ENCODE measurements at places on chromosomes 3 and 15. TPM values are rescaled to one million over a fixed set of nuclear protein-coding genes. Genes with fewer than 3 reads are reported as not detected.

DNA sequence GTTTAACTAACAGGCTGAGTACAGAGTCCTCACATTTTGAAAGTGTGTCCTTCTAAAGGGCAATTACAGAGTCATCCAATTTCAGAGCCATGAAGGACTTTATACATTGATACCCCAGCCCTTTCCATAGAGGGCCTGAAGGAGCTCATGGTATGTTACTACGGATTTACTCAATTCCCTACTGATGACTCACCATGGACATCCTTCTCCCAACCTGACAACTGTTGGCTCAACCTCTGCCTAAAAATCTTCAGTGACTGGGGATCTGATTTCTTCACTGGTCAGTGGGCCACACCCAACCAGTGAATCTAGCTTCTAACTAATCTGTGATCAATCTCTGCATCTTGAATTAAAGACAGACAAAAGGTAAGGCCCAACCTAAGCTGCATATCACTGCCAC lies 963.4 kb upstream of the CFAP20DC start:
- H3K36me3 ChIP-seq = no peaks in the 10 kb centered on the region
- DNase-seq = no peak
- H3K4me1 ChIP-seq = no peaks in the 10 kb centered on the region
- no peak overlapping the region for H3K27ac ChIP-seq
- H3K27me3 ChIP-seq = no peaks in the 10 kb centered on the region
- no peak overlapping the region for H3K4me3 ChIP-seq

DNA sequence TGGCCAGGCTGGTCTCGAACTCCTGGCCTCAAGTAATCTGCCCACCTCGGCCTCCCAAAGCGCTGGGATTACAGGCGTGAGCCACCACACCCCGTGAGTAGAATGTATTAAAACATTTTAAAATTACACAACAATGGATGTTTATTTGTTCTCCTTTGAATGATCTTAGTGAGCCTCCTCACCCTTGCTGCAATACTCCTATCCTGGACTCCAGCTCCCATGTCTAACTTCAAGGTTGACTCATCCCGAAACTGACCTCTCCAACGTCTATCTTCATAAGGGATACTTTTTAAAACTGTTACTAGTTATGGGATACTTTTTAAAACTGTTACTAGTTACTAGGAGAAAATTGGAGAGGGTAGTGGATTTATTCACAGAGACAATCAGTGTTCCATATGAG lies 17.8 kb upstream of the RHCG start:
- no peak overlapping the region for H3K4me3 ChIP-seq
- no peak overlapping the region for H3K27ac ChIP-seq
- DNase-seq = no peak

DNA sequence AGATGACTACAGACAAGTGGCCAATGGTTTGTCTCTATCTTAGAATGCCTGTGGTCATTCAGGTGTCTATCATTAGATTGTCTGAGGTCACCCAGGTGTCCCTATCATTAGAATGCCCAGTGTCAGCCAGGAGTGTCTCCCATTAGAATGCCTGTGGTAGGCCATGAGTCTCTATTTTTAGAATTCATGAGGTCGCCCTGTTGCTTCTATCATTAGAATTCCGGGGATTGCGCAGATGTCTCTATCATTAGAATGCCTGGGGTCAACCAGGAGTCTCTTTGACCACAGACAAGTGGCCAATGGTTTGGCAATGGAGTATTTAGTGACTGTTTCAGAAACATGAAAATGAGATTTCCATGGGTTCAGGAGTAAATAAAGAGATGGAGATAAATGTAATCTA lies 7.6 kb downstream of the RTP2 start:
- peak overlapping the region; percentile 55 for H3K27ac ChIP-seq
- no peaks in the 10 kb centered on the region for H3K36me3 ChIP-seq
- H3K27me3 ChIP-seq = peaks cover 25% of the 10 kb centered on the region
- DNase-seq = peak; percentile 85
- peak overlapping the region; percentile 64 for H3K4me3 ChIP-seq

- DNase-seq = no peak
- peaks cover 6% of the 10 kb centered on the region for H3K27me3 ChIP-seq
- no peak overlapping the region for H3K27ac ChIP-seq
These were observed 58.1 kb downstream of the ATP10A start for GRCh38 chr15:25805031-25805430.

DNA sequence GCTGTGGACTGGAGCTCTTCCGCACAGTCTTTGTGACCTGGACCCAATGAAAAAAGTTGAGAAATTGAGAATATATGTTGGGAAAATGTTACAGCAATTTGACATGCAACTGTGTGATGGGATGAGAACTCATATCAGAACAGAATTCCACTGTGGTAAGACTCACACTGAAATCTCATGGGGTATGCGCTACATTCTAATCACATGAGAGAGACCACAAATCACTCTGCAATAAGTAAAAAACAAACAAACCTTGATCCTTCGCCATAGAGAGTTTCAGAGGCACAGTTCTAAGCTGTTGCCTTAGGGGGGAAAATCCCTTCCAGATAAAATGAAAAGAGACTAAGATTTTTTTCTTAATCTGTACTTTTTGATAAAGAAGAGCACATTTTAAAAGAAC lies 37.3 kb downstream of the LMCD1 start:
- peak overlapping the region; percentile 49 for H3K4me3 ChIP-seq
- peak; percentile 25 for DNase-seq
- peaks cover 11% of the 10 kb centered on the region for H3K27me3 ChIP-seq
- H3K4me1 ChIP-seq = peaks cover 50% of the 10 kb centered on the region

DNA sequence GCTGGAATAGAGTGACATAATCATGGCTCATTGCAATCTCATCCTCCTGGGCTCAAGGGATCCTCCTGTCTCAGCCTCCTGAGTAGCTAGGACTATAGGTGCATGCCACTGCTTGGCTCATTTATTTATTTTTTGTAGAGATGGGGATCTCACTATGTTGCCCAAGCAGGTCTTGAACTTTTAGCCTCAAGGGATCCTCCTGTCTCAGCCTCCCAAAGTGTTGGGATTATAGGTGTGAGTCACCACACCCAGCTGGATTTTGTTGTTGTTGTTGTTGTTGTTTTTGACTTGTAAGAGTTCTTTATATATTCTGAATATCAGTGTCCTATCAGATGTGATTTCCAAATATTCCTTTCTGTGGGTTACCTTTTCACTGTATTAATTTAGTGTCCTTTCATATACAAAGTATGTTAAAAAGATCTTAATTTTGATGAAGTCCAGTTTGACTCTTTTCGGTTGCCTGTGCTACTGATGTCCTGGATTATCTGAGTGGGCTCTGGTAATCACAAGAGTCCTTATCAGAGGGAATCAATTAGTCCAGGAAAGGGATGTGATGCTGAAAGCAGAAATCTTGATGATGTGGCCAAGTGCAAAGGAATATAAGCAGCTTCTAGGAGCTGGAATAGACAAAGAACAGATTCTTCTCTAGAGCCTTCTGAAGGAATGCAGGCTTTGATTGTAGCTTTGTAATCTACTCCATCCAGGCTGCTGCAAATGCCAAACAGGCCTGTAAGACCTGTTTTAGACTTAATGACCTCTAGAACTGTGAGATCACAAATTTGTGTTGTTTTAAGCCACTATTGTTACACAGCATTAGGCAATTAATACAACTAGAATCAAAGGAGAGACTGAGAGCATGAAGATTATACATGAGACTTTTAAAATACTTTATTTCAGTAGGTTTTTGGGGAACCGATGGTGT lies 30.2 kb downstream of the NCK1 start:
- H3K4me1 ChIP-seq = peaks cover 30% of the 10 kb centered on the region
- DNase-seq = no peak
- peaks cover 50% of the 10 kb centered on the region for H3K36me3 ChIP-seq
- peaks cover 2% of the 10 kb centered on the region for H3K27me3 ChIP-seq

DNA sequence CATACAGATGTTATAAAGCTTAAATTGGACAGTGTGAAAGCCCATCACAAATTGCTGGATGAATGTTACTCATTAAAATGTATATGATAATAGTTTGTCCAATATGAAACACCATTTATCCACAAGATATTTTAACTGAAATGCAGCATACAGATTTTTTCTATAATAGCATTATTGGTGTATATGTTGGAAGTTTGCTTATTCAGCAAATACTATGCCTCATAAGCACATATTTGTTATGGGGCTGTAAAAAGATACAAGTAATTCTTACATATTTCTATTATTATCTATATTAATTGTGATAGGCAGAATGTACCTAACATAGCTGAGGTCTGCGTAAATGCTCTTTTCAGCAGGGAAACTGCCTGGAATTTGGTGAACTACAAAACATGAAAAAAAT lies 790.5 kb downstream of the DIPK2A start:
- H3K27me3 ChIP-seq = no peaks in the 10 kb centered on the region
- no peaks in the 10 kb centered on the region for H3K36me3 ChIP-seq
- DNase-seq = no peak
- no peaks in the 10 kb centered on the region for H3K4me1 ChIP-seq
- H3K27ac ChIP-seq = no peak overlapping the region

DNA sequence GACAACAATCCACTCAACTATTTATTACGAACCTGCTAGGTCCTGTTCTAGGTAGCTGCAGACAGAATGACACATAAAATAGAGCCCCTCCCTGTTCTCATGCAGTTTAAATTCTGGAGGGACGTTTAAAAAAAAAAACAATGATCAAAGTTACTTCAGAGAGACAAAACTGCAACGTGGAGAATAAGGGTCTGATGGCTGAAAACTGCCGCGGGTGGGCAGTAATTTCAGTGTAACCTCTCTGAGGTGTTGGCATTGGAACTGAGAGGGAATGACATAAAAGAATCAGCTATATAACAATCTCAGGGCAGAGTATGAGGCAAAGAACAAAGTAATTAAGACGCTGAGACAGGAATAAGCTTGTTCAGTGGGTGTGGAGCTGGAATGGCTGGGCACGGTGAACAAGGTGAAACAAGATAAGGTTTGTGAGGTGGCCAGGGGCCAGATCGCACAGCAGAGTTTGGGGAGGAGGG lies 19.5 kb downstream of the TBL1XR1 start:
- peaks cover 48% of the 10 kb centered on the region for H3K4me1 ChIP-seq
- no peak overlapping the region for H3K4me3 ChIP-seq
- H3K27ac ChIP-seq = no peak overlapping the region
- no peak for DNase-seq
- peaks cover 10% of the 10 kb centered on the region for H3K36me3 ChIP-seq

GRCh38 chr3:64099316-64099715 lies 76.0 kb upstream of the PSMD6 start:
- H3K27ac ChIP-seq = no peak overlapping the region
- no peak overlapping the region for H3K4me3 ChIP-seq
- no peak for DNase-seq
- H3K27me3 ChIP-seq = no peaks in the 10 kb centered on the region

GRCh38 chr15:74799255-74799855 lies 13.3 kb upstream of the LMAN1L start:
- H3K4me1 ChIP-seq = no peaks in the 10 kb centered on the region
- no peak overlapping the region for H3K4me3 ChIP-seq
- H3K27ac ChIP-seq = no peak overlapping the region
- no peak for DNase-seq
- H3K27me3 ChIP-seq = no peaks in the 10 kb centered on the region

- DNase-seq = no peak
- H3K4me1 ChIP-seq = peaks cover 12% of the 10 kb centered on the region
- no peaks in the 10 kb centered on the region for H3K27me3 ChIP-seq
- no peaks in the 10 kb centered on the region for H3K36me3 ChIP-seq
- no peak overlapping the region for H3K27ac ChIP-seq
- no peak overlapping the region for H3K4me3 ChIP-seq
These were observed 18.8 kb downstream of the NBEAL2 start for GRCh38 chr3:46998121-46998851.

DNA sequence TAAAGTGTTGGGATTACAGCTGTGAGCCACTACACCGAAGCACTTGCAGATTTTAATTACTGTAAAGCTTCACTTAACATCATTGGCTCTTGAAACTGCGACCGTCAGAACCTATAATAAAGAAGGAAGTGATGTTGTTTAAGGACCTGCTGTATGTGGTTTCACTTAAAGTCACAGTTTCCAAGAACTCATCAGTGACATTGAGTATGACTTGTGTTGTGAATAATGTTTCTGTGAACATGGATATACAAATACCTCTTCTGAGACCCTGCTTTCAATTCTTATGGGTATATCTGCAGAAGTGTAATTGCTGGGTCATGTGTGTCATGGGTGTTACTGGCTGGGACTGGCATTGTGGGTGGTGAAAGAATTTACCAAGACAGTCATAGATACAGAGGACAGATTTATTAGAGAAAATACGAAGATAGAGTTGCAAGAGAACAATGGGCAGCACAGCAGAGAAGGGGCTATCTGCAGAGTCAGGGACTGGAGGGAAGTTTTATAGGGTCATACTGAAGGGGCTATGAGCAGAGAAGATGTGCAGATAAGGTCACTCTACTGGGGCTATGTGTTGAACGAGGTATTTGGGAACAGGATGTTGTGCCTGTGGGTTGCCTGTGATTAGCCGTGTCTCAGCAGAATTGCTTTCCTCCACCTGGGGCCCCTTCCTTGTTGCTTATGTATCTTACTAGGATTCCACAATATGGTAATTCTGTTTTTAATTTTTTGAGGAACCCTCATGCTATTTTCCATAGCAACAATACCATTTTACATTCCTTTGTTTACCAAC lies 4.5 kb downstream of the NDUFB5 start:
- no peak for DNase-seq
- peaks cover 27% of the 10 kb centered on the region for H3K36me3 ChIP-seq
- peaks cover 6% of the 10 kb centered on the region for H3K27me3 ChIP-seq
- no peak overlapping the region for H3K27ac ChIP-seq
- no peak overlapping the region for H3K4me3 ChIP-seq

DNA sequence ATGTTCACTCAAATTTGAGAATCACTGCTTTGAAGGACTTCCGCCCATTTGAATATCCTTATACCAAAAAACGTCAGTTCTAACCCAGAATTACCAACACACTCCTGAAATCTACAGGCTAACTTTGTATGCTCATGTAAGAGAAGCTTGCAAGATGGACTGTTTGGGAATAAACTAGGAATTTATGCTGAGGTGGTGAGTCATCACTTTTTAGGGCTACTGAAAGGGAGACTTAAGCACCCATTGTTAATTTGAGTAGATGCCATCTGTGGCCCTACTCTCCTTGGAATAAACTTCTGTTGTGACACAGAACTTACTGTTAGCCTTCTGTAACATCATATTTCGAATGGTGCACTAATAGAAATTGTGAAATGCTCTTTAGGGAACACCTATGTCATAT lies 74.6 kb downstream of the FGF12 start:
- no peaks in the 10 kb centered on the region for H3K36me3 ChIP-seq
- H3K4me1 ChIP-seq = no peaks in the 10 kb centered on the region
- H3K4me3 ChIP-seq = no peak overlapping the region
- no peaks in the 10 kb centered on the region for H3K27me3 ChIP-seq
- H3K27ac ChIP-seq = no peak overlapping the region
- no peak for DNase-seq

- peaks cover 3% of the 10 kb centered on the region for H3K27me3 ChIP-seq
- DNase-seq = no peak
- H3K27ac ChIP-seq = 0 out of 2 replicates have a peak overlapping the region, but pooled peaks have one; percentile 9
- H3K4me3 ChIP-seq = no peak overlapping the region
These were observed 59.5 kb upstream of the KY start for GRCh38 chr3:134710313-134710680.

- H3K27ac ChIP-seq = peak overlapping the region; percentile 75
- H3K4me1 ChIP-seq = peaks cover 67% of the 10 kb centered on the region
- peaks cover 63% of the 10 kb centered on the region for H3K36me3 ChIP-seq
- peak; percentile 5 for DNase-seq
- H3K4me3 ChIP-seq = peak overlapping the region; percentile 36
These were observed 189.1 kb downstream of the GHSR start for GRCh38 chr3:172259111-172259541.

CNTN6 gene
- not detected for total RNA-seq

TAGLN3 gene
- not detected for total RNA-seq

SPESP1 gene
- total RNA-seq = 2.0 TPM

GP5 gene
- total RNA-seq = not detected

LDHAL6B gene
- not detected for total RNA-seq

CCR1 gene
- not detected for total RNA-seq

ISG20 gene
- 0.66 TPM for total RNA-seq

AQP9 gene
- total RNA-seq = not detected

INSYN1 gene
- total RNA-seq = 0.24 TPM
